D721Med (cell line): ENCODE measurements at places on chromosomes 7 and 10.

- DNase-seq = no peak
These were observed 82.8 kb upstream of the CPXM2 start for GRCh38 chr10:123974406-123974805.

GRCh38 chr10:124666494-124666893, 77.7 kb downstream of the FAM53B start:
- no peak for DNase-seq

- no peak for DNase-seq
These were observed 325.6 kb downstream of the HPSE2 start for GRCh38 chr10:98910048-98910447.

DNA sequence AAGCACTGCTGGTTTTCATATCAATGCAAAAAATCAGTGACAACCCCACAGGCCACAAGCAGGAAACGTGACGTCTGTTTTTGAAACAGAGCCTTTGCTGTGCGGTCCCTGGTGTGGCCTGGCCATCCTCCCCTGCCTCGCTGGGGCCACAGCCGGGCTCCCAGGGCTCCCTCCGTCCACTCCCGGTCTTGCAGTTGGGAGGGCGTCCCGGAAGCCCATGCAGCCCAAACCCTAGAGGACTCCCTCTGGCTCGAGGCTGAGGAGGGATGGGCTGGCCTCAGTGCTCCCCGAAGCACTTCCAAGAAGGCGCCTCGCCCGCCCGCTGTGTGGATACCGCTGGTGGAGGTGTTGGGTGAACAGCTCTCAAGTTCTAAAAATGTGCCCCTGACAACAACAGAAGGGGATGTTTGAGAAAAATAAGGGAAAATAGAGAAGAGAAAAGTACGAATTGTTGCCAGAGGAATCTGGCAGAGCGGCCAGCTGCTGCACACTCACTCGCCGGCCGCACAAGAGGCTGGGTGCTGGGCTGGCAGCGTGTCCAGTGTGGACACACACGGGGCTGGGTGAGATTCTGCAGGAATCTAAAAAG, 73.5 kb downstream of the ZRANB1 start:
- DNase-seq = no peak

- no peak for DNase-seq
These were observed 39.0 kb downstream of the ADK start for GRCh38 chr10:74189999-74190421.

- DNase-seq = no peak
These were observed 89.6 kb downstream of the CABCOCO1 start for GRCh38 chr10:61752111-61753011.

GRCh38 chr7:134599371-134599770, 47.3 kb upstream of the BPGM start:
- no peak for DNase-seq

GRCh38 chr7:10860516-10860915, 113.2 kb upstream of the PHF14 start:
- DNase-seq = no peak

- no peak for DNase-seq
These were observed 2.8 kb upstream of the SLC29A3 start for GRCh38 chr10:71316056-71316785.

DNA sequence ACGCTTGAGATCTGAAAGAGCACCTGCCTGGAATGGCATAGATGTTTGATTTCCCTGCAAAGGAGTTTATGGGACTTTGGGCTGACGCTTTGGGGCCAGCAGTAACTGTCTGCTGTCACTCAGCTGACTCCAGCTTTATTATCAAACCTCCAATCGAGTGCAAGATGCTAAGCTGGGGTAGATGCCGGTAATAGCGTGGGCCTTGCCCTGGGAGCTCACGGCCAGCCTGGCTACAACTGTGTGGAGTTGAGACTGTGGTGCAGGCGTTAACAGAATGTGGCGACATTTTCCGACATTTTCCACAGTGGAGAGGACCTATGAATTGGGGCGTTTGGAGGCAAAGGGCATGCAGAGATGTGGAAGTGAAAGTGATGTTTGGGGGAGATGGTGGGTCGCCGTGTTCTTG, 1.3 kb downstream of the CHST12 start:
- DNase-seq = no peak

- DNase-seq = no peak
These were observed 58.7 kb upstream of the KMT2E start for GRCh38 chr7:104955276-104955675.

GRCh38 chr7:36289833-36290661, 99.6 kb upstream of the ANLN start:
- DNase-seq = no peak

DNA sequence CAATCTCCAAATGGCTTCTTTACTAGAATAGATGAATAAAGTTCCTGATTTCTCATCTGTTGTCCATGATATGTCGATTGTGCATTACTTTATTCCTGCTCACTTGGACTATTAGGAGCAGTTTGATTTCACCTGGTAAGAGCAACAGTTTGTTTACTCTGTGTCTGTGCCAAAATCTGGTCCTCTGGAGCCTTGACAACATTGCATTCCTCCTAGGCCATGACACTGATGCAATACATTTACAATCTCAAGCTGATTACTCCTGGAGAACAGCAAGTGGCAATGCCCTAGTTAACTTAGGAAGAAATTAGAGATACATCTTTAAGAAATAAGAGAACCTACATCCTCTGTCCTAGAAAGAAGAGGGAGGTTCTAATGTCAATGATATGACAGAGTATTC, 71.8 kb downstream of the SGCE start:
- DNase-seq = no peak

DNA sequence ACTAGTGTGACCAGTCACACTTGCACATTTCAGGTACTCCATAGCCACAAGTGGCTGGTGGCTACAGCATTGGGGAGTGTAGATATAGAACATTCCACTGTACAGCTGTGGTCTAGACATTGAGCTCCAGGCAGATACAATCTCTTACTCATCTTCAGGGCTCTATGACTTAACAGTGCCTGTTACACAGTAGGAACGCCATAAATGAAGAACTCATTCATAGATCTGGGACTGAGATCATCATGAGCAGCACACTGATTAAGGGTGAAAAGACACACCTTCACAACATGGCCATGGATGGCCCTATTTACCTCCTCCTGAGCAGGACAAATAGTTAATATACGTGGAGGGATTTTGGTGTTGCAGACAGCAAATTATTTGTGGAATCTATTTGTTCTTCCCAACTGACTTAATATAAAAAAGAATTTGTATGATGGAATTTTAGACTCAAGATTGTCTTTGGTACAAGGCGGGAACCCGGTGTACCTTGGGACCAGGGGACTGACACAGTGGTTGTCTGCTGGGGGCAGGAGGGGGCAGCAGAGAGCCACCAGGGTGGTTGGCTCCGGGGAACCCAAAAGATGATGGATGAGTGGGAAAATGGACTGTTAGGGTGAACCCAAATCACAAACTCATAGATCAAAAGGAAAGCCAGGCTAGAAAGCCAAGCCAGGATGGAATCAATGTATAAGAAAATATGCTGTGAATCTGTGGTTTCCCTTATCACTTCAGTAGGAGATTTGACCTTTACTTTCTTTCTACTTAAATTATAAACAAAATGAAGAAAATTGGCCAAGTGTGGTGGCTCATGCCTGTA, 24.3 kb upstream of the CPA2 start:
- DNase-seq = no peak

DNA sequence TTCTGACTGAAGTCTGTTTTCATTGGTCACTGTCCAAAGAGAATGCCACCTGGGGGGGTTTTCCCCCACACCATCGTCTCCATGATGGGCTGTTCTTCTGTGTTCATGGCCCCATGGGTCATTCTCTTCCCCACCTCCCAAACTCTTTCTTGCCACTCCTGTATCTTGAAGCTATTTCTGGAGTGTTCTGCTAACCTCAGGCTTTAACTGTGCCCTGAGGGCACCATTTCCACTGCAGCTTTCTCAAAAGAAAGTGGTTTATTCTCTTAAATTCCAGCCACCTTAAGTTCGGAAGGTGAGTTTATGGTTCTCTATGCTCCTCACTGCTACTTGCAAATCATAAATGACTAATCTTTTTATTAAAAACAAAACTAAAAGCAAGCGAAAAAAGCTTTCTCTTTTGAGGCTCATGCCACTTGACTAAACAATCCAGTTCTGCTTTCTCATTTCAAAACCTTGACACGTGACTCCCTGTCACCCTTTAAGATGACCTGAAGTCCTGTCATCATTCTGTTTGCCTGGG, 7.4 kb upstream of the APBB1IP start:
- DNase-seq = no peak

DNA sequence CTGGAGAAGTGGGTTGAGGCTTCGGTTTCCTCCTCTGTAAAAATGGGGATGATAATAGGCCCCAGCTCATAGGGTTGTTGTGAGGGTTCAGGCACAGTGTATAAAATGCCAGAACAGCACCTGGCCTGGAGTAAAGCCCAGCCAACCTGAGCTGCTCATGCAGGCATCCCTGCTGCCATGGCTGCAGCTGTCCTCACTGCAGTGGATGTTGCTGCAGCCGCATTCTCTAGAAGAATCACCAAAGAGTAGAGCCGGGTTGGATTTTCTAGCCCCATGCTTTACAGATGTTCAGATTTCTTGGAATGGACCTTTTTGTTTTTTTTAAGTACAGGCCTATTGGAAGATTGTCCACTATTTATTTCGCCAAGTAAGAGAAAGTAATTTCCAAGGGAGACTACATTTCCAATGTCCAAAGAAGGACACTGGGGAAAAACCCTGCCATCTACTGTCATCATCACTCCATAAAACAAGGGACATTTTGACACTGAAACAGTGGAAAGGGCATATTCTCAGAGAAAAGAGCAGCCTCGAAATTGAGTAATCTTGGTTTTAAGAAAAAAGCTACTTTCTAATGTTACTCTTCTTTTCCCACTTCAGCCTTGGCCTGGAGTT, 147.5 kb upstream of the TCF7L2 start:
- no peak for DNase-seq

- no peak for DNase-seq
These were observed 1.1 kb upstream of the DNAAF5 start for GRCh38 chr7:725223-726005.

DNA sequence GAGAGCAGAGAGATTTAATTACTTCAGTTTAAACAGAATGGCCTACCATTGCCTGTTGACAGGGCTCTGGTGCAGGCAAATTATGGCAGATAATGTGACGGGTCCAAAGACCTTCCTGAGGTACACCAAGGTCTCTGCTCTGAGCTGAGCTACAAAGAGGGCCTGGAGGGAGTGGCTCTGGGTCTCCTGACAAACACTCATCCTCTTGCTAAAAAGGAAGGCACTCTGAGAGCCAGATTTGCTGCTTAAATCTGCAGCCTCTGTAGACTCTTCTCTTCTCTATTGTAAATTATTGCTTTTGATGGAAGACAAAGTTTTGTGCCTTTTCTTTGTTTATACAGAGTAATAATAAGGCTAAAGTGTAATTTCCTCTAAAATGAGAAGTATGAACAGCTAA, 529.5 kb upstream of the FZD8 start:
- DNase-seq = no peak

DNA sequence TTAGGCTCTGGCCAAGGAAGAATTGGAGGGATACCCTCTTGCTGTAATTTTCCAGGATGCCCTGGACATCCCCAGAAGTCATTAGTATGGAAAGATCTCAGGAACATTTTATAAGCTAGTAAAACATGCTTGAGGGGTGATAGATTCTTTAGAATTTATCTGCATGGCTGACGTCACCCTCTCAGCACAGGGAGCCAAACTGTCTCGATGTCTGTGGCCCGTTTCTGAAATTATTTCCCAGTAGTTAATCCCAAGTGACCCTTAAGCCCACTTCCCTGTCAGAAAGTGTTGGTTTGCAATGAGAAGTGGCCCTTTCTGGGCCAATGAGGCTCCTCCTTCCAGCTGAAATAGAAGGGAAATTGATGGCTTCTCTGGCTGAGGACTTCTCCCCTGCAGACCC, 184.5 kb upstream of the BMPER start:
- DNase-seq = no peak

- no peak for DNase-seq
These were observed at the start of gene ARHGAP21 for GRCh38 chr10:24723788-24724380. Gene ARHGAP21, minus strand, starts transcription at chr10:24723887. Its CDS starts 1,988 bp downstream, at chr10:24721899.

- no peak for DNase-seq
These were observed 71.9 kb downstream of the FZD1 start for GRCh38 chr7:91336106-91336505.

- no peak for DNase-seq
These were observed 590 bp upstream of the CRTAC1 start for GRCh38 chr10:98030991-98031431.

DNA sequence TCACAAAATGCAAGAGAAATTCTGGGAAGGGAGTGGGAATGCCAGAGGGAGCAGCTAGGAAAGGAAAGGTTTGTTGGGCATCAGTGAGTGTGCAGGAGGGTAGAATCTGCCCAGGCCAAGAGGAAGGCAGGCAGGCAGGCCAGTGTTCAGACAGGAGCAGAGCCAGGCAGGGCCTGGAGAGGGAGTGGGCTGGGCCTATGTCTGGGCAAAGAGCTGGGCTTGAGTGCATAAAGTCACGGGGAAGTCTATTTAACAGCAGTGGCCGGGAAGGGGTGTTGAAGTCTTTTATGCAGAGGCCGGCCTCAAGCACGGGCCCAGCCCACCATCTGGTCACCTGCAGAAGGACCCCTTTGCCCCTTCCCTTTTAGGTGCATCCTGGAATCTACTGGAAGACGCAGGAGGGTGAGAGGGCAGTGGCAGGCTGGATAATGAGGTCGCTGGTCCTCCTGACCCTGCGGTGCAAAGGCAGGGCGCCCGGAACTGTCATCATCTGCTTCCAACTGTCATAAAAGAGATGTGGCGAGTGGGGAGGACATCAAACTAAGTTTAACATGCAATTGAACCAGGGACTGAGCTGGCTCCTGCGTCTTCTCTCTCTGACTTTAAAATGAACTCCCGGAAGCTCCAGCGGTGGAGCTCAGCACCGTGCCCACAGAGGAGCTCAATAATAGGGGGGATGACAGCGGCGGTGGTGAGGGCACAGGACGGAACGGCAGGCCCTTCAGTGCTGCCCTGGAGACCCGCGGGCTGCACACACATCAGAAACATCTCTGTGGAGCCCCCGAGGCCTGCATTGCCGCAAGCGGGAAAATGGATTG, 29.5 kb downstream of the CARD11 start:
- no peak for DNase-seq

DNA sequence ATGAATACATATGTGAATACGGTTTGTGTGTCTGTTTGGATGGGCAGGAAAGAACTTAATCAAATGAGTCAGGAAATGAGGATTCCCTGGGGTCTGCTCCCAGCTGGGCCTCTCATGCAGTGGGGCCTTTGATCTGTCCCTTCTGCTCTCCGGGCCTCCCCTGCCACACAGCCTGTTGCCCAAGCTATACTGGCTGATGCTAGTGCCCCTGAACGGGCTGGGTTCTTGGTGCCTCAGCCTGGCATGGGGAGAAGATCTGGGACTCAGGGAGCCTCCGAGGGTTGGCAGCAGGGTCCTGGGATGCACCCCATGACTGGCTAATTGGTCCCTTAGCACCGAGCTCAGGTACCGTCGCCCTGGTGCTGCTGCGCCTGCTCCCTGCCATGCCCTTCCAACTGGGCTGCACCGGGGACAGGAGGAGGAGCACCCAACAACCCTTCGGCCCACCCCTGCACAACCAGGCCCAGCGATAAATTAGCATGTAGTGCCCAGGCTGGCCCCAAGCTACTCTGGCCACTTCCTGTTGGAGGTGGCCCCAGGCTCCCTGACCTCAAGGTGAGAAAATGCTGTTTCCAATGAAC, 59.9 kb upstream of the DUSP5 start:
- no peak for DNase-seq

- DNase-seq = no peak
These were observed 49.2 kb downstream of the TACR2 start for GRCh38 chr10:69367469-69367868.

GRCh38 chr7:70416347-70416985, 715.5 kb upstream of the GALNT17 start:
- no peak for DNase-seq
